ENCODE measurements at places on chromosomes 5 and 9.

- no peak for DNase-seq
Observed at GRCh38 chr5:167147879-167148278, 1143.6 kb upstream of the WWC1 start.

DNA sequence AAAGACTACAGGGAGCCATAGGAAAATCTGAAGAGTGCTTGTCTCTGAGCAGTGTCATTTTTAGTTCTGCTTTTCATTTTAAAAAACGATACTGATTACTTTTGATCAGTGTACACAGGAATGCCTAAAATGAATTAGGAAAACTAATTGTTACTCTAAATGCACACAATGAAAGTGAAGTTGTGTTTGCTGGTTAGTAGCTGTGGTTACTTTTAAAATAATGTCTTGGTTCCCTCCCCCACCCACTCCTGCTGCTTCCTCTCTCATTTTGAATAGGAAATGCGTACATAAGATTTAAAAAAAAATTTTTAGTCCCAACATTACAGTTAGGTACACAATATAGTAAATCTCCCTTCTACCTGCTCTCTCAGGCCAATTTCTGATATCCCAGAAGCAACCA, 47.5 kb upstream of the PLPP1 start:
- no peak for DNase-seq

DNA sequence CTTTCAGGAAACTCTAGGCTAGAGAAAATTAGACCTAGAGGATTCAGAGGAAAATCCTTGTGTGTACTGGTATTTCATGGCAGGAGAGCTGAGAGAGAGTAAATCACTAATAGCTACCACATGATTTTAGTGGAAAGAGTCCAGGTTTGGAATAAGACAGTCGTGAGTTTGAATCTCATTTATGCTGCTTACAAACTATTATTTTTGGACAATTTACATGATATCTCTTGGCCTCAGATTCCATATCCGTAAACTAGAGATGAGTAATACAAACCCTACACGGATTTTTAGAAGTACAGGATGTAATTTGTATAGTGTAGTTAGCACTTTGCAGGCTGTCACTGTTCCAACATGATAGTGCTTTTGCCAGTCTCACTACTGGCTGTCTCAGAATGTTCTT, 2.7 kb downstream of the IL31RA start:
- DNase-seq: no peak

- no peak for DNase-seq
Observed at GRCh38 chr5:17748201-17748600, 113.9 kb downstream of the TAF11L14 start.

DNA sequence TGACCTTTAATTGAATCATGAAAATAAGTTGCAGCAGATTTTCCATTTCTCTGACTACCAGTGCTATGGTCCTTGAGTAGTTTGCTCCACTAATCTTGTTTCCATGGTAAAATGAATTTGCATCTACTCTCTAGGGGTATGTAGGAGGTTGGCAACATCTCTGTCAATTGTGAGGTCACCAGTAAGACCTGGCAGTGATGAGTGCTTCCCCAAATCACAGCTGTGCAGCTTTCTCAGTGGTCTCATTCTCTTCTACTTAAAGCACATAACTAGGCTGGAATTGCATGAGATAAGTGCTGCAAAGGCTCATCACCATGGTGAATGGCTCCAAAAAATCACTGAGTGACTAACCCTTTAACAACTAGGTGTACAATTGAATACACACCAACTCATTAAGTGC, 36.3 kb downstream of the ADAMTS19 start:
- DNase-seq: no peak

- DNase-seq: peak; percentile 44
Observed at GRCh38 chr9:21031091-21031807, at the start of gene HACD4. TSS of gene HACD4 (minus strand) at chr9:21031640. CDS start at chr9:21031590, 50 bp downstream.

DNA sequence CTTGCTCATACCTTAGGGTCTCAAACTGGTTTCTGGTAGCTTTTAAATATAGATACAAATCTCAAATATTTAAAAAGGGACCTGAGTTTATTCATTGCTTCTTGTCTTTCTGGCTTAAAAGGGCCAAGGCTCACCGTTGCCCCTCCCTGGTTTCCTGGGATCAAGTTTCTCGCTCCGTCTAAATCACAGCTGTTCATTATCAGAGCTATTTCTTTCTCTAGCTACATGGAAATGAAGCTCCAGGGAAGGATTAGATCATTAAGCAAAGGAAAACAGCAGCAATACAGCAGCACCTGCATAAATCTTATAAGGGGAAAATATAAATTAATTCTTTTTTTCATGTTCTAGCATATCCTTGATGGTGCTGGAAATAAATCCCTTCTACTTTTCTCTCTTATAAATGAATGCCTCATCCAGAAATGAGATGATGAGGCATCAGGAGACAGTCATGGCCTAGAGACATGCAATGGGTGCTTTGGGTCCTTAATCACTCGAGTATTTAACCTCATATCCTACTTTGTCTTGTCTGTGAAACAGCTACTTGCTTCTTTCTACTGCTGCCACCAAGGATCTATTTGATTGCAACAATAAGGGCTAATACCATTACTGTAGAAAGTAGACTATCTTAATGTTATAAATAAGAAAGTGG, 320.1 kb downstream of the TRPM3 start:
- DNase-seq: no peak

DNA sequence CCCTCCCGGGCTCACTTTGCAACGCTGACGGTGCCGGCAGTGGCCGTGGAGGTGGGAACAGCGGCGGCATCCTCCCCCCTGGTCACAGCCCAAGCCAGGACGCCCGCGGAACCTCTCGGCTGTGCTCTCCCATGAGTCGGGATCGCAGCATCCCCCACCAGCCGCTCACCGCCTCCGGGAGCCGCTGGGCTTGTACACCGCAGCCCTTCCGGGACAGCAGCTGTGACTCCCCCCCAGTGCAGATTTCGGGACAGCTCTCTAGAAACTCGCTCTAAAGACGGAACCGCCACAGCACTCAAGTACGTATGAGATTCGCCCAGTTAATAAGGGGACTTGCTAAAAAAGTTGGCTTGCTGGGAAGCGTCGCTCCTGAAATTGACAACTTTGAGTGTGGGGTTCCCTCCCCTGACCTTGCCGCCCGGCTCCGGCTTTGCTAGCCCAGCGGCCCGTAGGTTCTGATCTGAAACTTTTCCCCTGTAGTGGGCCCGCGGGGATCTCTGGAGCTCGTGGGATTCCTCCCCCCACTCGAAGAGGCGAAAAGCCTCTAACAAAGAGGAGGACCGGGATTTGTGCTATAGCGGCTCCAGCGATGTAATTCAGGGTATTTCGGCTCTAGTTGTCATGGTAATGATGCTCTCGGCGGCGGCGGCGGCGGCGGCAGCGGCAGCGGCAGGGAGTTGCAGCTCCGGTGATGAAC, 572 bp downstream of the NR4A3 start:
- DNase-seq: no peak

GRCh38 chr5:107331882-107332281, 338.9 kb downstream of the EFNA5 start:
- no peak for DNase-seq

GRCh38 chr5:664994-665360, 28.2 kb downstream of the TPPP start:
- DNase-seq: no peak

GRCh38 chr5:125375143-125375542, 628.7 kb upstream of the ZNF608 start:
- no peak for DNase-seq

GRCh38 chr5:141094481-141095262, at the start of gene PCDHB2:
TSS of gene PCDHB2 (plus strand) at chr5:141094615. CDS start at chr5:141094791, 176 bp downstream.
- DNase-seq: no peak

DNA sequence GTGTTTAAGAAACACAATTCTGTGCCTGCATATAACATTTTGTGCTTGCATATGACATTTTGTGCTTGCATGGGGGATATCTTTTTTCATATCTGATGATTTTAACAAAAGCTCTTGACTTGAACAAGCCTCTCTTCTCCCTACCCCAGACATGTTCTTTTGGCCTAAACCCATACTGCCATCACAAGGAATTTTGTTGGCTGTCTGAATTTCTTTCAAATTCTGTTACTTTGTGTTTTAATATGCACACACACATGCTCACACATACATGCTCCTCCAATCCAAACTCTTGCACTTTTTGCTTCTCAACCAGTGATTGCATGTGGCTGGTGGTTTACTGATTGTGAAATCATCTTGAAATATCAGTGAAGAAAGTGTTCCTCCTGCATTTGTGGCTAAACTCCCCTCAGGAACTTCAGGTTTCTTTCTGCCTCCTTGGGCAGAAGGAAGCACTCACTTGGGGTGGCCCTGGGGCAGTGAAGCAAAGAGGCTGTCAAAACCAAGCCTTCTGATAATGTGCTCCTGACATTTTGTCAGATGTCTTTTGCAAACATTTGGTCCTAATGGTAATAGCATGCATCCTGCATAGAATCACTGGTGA, 377.2 kb upstream of the KLF4 start:
- DNase-seq: no peak

- no peak for DNase-seq
Observed at GRCh38 chr5:67809589-67809988, 406.0 kb upstream of the PIK3R1 start.

GRCh38 chr9:93826905-93827544, 128.1 kb downstream of the BARX1 start:
- no peak for DNase-seq

DNA sequence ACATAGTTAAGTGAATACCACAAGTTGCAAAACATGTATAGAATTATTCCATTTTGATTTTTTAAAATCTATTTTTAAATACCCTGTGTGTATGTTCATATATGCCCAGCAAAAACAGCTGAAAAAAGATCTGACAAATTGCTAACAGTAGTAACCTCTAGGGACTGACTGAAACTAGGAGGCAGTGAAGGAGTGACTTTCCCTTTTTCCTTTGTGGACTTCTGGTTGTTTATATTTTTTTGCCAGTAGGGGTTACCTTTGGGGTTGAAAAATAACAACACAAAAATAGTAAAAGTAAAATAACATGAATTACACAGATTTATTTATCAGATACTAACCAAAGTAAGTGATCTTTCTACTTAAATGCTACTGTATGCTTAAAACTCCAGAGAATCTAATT, 2.9 kb downstream of the MEGF9 start:
- no peak for DNase-seq

GRCh38 chr9:34035656-34036055, 13.0 kb downstream of the UBAP2 start:
- no peak for DNase-seq

GRCh38 chr9:4640027-4640426, 22.1 kb upstream of the PLPP6 start:
- DNase-seq: no peak

GRCh38 chr9:77475641-77476473, 172.3 kb downstream of the GNA14 start:
- no peak for DNase-seq

DNA sequence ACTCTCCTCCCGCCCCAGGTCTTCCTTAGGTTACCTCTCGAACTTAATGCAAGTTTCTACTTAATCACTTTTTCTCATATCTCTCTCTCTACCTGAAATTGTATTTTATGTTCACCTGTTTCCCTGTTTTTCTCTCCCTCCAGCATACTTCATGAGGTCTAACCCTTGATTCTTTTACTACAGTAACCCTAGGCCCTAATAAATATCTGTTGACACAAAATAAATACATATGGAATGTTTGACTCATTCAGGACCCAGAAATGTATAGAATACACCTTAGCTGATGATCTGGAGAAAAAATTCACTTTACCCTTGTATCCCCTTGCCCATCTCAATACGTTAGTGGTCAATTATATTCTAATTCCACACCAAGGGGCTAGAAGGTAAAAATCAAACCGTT, 250.9 kb upstream of the PTGER4 start:
- DNase-seq: no peak

- DNase-seq: no peak
Observed at GRCh38 chr5:150278046-150278730, 11.4 kb downstream of the CAMK2A start.

Measured in activated T-helper 1 cell treated with anti-CD3 and anti-CD28 coated beads, Interleukin-2, amount 50 U/mL, for 16 hours (primary cell).